Stomach (tissue), 19 donors: ENCODE measurements at places on chromosomes 2 and 18. TPM values are rescaled to one million over a fixed set of nuclear protein-coding genes. Genes with fewer than 3 reads are reported as not detected.

CTAGE1 gene
- total RNA-seq, result not detected

ARHGAP25 gene
- 17.1 TPM for total RNA-seq

ZC3H6 gene
- 15.6 TPM for total RNA-seq

GAREM2 gene
- total RNA-seq, result not detected

RTKN gene
- total RNA-seq, result 16.5 TPM

DNA sequence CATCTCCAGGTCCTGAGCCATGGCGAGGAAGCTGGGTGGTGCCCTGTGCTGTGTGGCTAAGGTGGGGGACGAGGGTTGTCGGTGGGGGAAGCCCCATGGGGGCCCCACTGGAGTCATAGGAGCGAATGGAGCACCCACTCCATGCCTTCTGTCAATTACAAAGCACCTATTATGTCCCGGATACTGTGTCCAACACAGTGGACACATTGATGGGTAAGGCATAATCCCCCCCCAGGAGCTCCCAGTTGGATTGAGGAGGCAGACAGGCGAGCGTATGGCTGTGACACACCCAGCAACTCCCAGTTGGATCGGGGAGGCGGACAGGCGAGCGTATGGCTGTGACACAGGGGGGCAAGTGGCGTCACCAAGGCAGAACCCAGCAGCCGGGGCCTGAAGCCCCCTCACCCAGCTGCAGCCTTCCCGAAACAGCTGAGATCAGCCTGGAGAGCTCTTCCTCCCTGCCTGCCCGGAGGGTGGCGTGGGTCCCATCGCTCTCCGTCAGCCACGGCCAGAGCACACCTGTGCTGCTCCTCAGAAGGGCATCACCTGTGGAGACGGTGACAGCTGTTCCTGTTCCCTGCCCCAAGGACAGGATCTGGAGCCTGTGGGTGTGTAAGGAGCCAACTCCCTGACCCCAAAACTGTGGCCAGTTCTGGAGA, 69.6 kb downstream of the HPCAL1 start:
- no peak for DNase-seq

DNA sequence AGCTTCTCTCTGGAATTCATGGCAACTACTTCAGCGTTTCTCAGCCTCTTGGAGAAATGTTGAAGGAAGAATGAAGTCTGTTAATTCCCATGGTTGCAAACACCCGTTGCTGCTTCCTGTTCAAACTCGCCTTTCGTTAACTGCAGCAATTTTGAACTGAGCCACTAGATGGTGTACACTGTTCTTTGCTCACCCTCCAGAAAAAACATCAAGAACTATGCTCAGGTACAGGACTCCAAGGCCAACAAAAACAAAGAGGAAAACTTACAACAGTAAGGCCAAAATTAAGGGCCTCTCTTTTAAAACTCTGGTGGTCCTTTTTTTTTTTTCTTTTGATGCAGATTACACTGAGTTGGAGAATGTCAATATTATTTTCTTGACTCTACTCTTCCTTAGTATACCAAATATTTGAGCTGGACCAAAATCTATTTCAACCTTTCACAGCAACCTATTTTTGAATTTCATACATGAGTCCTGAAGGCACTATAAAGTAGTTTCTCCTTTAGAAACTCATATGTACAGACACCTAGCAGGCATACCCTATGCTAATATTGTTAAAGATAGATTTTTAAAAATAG, 58.2 kb downstream of the KLHL14 start:
- peak; percentile 90 for DNase-seq

- DNase-seq, result no peak
Measured at GRCh38 chr2:112792419-112792818, 8.1 kb upstream of the IL1A start.

GRCh38 chr2:238339395-238339780, 19.1 kb downstream of the TRAF3IP1 start:
- no peak for DNase-seq

DNA sequence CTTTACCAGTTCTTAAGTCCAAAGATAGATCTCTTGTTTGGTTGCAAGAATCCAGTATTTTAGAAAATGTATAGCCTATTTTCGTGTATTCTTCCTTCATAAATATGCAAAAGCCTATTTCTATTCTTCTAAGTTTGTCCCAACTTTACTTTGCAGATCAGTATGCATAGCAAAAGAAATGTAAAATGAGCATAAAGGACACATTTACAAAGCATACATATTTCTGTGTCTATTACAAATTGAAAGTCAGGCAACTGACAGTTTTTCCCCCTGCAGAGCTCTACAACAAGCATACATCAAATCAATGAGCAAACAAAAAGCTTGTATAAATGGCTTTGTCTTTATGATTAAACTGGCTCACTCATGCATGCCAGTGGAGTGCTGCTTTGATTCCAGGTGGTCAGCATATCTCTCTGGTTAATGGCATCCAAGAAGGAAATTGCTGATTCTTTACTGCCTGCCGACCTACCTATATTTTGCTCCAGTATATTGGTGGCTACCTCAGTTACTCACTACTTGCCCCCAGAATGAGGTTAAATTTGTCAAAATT, 10.0 kb upstream of the VPS54 start:
- no peak for DNase-seq

DNA sequence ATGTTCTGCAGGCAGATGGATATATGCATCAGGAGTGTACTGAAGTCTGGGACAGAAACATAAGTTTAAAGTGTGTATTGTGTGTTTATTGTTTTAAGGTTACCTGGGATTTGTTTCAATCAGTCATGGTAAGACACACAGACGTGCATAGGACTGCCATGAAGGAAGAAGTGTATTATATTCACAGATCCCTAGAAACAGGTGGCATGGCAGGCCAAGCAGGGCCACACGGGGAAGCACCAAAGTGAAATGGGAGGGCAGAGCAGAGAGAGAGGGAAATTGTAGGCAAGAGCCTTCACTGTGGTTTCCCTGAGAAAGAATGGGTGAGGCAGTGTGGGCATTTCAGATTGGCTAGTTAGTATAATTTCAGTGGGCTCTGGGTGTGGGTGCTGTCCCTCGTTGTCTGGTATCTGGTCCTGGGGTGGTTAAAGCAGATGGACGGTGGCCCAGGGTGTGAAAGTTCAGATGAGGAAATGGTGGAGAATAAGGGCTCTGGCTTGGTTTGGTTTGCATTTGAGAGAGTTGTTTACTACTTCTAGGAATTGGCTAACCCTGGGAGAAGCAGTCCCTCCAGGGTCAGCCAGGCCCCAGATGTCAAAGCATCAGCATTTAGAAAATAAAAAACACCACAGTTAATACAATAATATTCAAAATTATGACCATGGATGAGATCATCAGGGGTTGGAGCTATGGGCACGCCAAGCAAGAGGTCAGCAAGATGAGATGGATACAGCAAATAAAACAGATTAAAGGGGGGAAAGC, 160.0 kb downstream of the LRRC30 start:
- DNase-seq, result no peak

TRIM43B gene
- total RNA-seq, result not detected

LTBP1 gene
- total RNA-seq, result 19.1 TPM

DNA sequence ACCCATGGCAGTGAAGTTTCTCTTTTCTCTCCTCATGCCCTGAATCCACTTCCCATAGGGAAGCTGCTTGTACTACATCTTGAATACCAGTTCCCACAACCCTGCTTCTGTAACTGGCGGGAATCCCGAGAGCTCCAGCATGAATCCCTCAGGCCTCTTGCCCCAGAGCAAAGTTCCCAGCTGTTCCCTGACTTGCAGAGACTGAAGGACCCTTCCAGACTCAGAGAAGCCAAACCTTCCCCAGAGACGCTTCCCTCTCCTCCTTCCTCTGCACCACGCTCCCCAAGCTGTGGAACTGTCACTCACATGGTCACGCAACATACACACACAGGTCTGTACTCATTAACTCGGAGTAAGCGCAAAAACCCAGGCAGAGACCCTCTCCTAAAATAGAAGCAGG, 26.4 kb downstream of the TRAPPC12 start:
- DNase-seq, result peak; percentile 45

TUBA3E gene
- total RNA-seq, result not detected

GRCh38 chr2:30691948-30692828, 115.1 kb downstream of the CAPN13 start:
- DNase-seq, result no peak

DNA sequence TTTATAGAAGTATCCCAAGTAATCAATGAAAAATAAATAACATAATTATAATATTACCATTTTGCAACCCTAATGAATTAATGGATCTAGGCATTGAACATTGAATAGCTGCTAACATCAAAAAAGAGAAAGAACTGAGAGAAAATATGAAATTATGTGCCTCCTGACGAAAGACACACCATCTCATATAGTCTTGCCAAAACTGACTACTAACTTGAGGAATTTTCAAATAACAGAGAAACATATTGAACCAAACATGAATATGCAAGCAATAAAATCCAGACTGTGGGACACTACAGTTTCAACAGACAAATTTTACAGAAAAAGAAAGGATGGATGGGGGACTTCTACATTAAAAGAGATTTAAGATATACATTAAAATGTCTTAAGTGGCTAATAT, 165.7 kb downstream of the WDPCP start:
- DNase-seq, result no peak

DNA sequence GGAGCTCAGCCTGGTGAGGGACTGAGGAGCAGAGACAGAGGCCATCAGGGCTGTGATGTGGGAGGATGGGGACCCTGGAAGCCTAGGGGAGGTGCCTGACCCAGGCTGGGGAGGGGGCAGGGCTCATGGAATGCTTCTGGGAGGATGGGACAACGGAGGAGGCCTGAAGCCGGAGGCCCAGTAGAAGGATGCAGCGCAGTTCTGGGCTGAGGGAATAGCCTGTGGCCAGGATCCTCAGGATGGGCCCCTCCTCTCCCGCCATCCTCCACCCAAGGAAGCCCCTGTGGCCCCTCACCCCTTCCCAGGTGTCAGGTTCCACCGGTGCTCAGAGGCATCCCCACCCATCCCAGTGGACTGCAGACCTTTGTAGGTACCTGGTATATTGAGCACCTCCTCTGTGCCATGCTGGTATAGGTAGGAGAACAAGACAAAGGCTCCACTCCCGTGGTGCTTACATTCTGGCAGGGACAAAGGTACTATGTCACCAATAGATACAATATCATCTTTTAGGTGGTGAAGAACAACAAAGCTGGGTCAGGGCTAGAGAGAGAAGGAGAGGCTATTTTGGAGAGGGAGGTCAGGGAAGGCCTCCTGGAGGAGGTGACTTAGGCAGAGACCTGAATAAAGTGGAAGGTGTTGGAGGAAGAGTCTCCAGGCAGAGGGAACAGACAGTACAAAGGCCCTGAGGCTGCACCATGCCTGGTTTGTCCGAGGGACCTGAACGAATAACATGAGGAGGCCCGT, 2.7 kb downstream of the ZAP70 start:
- DNase-seq, result no peak

RFTN2 gene
- 13.3 TPM for total RNA-seq

DNA sequence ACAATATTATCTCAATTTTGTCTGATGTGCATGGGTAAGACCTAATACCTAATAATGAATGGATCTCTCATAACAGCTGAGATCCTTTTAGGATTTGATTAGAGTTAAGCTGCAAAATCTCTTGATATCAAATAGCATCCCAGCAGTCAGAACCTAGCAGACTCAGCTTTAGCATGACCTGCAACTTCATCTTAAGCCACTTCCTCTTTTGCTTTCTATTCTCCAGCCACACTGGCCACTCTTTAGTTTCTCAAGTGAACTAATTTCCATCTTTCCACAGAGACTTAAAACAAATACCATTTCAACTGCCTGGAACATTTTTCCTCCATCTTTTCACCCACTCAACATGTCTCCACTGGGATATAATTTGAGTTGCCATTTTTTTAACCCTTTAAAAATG, 1251.6 kb upstream of the ZEB2 start:
- DNase-seq, result no peak
